ENCODE measurements at places on chromosomes 7 and 10.

- peak; percentile 17 for DNase-seq
Measured at GRCh38 chr7:139629392-139630082, 106.1 kb downstream of the CLEC2L start.

- DNase-seq = peak; percentile 93
Measured at GRCh38 chr7:41705109-41705901, 2.4 kb upstream of the INHBA start.

GRCh38 chr10:10886861-10887531, 130.7 kb upstream of the CELF2 start:
- DNase-seq = no peak

- no peak for DNase-seq
Measured at GRCh38 chr7:136030330-136030729, 53.2 kb upstream of the MTPN start.

- DNase-seq = no peak
Measured at GRCh38 chr10:126909147-126909546, 3.9 kb downstream of the DOCK1 start.

DNA sequence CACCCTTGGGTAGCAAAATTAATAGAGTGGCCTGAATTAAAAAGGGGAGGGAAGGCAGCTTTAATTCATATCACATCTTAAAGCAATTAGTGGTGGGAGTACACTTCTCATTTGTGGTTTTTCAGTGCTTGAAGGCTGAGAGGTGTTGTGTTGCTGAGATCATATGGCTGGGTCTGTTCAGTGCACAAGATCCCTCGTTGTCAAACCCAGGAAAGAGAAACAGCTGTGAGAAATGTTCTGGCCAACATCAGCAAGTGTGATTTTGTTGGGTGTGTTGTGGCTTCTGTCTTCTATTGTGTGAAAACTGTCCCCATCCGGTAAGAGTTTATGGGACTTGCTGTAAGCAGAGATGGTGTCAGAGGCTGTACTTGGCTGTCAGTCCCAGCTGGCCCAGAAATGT, 197.9 kb upstream of the BMPER start:
- DNase-seq = no peak

DNA sequence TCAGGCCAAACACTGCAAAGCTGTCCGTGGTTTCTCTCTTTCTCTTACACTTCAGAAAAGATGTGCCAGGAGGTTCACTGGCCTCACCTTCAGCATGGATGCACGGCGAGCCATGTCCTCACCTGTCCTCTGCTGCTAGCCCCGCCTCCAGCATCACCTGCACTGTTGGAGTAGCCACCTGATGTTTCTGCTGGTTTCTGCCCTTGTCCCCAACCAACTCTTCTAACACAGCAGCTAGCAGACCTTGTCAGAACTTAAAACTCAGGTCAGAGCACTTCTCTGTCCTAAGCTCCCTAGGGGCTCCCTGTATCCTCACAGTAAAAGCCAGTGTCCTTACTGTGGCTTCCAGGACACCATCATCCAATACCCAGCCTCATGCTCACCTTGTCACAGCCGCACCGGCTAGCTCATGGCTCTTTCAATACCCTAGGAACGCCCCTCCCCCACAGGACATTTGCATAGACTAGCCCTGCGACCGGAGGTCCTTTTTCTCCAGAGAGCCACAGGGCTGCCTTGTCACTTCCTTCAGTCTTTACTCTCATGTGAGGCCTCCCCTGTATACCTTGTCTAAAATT, 15.2 kb downstream of the PALD1 start:
- no peak for DNase-seq

- DNase-seq = peak; percentile 14
Measured at GRCh38 chr10:47044741-47045140, 133.5 kb downstream of the PTPN20 start.

DNA sequence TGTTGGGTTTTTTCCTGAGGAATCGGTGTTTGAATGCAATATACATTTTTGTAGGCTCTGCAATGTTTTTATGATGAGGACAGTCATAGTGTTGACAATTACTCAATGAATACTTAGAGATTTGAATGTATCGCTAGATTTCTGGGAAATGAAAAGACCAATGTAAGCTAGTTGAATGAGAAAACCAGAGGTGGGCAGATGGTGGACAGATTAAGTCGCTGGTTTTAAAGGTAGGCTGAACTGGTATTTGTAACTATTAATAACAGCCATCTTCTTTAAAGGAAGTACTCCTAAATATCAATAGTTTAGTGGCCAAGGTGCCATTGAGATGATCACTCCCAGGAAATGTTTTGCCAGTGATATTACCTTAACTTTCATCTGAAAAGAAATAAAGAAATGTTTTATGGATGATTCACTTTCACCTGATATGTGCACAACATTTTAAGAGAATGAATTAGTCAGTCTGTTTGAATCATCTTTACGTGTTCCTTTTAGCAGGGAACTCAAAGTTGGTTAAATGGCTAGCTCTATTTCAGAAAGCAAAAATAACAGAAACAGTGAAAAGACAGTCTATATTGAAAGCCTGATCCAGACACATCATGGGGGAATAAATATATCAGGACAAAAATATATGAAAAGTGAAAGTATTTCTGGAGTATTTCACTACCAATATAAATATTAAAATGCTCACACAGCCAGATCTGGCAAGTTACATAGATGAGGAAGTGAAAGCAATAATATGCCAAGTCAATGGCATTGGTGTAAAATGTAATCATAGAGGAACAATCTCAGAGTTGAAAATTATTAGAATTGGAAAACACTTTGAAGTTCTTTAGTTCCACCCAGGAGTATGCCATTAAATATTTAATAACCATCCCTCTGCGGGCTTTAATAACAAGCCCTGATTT, 20.7 kb downstream of the MET start:
- peak; percentile 40 for DNase-seq

DNA sequence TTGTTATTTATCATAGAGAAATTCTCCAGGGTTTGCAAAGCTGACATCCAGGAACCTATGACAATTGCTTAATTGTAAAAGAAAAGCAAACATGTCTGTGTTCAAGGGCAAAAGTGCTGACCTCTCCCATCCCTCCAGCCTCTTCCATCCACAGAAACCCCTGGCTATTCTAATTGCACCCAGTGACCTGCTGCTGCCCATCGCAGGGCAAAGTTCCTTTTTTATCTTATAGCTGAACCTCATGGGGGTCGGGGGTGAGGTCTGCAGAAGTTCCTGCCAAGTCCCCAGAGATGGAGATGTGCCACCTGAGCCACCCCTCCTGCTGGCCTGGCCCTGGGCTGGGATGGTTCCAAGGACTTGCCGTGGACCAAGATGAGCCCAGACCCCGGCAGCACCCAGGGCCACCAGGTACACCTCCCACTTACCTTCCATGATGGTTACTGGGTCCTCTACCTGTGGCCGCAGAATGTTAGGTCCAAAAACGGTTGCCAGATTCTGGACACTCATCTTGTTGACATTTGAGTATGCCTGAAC, 146.5 kb downstream of the MAPK8 start:
- no peak for DNase-seq

DNA sequence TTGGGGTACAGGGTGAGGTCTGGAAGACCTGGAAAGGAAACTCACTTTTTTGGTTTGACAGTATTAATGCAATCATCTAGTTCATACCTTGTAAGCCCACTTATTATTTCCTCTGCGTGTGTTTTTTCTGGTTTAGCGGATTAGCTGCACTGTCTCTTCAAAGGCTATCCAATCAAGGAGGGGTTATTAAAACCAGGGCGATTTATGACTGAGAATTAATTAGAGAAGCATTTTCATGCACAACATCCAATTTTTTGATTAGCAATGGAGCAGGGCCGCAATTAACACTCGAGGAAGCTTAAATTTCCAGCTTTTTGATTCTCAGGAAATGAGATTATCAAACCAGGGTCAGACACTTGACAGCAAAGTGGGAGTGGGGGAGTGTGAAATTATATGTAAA, 248.9 kb downstream of the EXOC4 start:
- DNase-seq = no peak

GRCh38 chr7:30428246-30429155, 50.1 kb downstream of the NOD1 start:
- DNase-seq = no peak

DNA sequence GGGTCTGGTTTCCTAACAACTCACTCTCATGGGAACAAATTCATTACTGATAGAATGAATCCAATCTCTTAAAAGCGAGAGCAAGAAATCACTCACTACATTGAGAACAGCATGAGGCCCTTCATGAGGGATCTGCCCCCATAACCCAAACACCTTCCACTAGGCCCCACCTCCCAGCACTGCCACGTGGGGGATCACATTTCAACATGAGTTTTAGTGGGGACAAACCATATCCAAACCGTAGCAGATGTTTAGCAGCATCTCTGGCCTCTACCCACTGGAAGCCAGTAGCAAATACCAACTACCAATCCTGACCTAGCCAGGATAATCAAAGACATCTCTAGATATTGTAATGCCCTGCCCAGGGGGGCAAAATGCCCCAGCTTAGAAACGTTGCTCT, 243.9 kb downstream of the ARHGAP21 start:
- DNase-seq = no peak

All from EH (cell line).